ENCODE measurements at places on chromosomes 16 and 17.

GRCh38 chr16:24609740-24610415 is 70.5 kb downstream of the RBBP6 start:
- H3K27me3 ChIP-seq: no peaks in the 10 kb centered on the region
- no peak for DNase-seq
- H3K4me3 ChIP-seq: no peak overlapping the region
- H3K27ac ChIP-seq: no peak overlapping the region
- H3K4me1 ChIP-seq: no peaks in the 10 kb centered on the region

GRCh38 chr16:1762196-1762878 is 9.0 kb downstream of the NME3 start:
- H3K4me3 ChIP-seq: no peak overlapping the region
- DNase-seq: no peak
- no peak overlapping the region for H3K27ac ChIP-seq
- peaks cover 70% of the 10 kb centered on the region for H3K36me3 ChIP-seq

DNA sequence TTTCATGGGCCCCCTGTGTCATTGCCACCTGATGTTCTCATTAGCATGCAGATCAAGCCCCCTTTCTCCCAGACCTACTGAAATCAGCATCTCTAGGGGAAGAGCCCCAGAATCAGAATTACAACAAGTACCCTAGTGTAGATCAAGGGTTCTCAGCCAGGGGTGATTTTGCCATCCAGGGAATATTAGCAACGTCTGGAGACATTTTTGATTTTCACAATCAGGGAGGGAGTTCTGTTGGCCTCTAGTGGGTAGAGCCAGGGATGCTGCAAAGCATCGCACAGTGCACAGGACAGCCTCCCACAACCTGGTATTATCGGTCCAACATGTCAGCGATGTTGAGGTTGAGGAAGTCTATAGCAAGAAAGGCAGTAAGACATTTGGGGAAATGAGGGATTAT is 7.3 kb downstream of the AMZ2 start:
- DNase-seq: no peak
- H3K27me3 ChIP-seq: no peaks in the 10 kb centered on the region

- no peaks in the 10 kb centered on the region for H3K36me3 ChIP-seq
- H3K4me1 ChIP-seq: no peaks in the 10 kb centered on the region
- no peak overlapping the region for H3K4me3 ChIP-seq
- H3K27me3 ChIP-seq: no peaks in the 10 kb centered on the region
- no peak for DNase-seq
These were observed 530.6 kb downstream of the WWOX start for GRCh38 chr16:78630102-78630501.

DNA sequence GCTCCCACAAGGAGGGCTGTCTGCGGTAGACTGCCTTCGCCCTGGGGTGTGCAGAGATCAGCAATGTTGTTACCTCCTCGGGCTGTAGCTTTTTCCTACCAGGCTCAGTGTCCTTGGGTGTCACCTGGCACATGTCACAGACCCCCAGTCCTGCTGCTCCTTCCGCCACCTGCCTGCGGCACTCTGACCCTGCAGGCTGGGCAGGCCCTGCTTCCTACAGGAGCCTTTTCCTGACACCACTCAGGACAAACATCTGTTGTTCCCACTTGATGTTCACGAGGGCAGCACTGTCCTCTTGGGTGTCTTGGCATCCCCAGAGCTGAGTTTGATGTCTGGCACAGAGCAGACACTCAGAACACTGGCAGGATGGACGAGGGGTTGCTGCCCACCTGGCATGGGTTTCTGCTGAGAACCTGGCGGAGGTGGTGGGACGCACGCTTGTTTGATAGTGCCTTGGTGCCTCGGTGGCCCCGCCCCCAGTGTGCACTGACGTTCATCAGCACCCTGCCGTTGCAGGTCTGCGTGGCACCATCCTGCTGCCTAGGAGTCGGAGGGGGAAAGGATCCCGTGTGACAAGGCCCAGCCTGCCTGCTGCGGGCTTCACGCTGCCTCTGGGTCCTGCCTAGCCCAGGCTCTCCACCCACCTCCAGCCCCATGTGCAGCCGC is 26.7 kb upstream of the NUDT16L1 start:
- peaks cover 30% of the 10 kb centered on the region for H3K4me1 ChIP-seq
- H3K27me3 ChIP-seq: no peaks in the 10 kb centered on the region
- no peak for DNase-seq
- H3K27ac ChIP-seq: no peak overlapping the region
- H3K36me3 ChIP-seq: peaks cover 53% of the 10 kb centered on the region
- H3K4me3 ChIP-seq: no peak overlapping the region

DNA sequence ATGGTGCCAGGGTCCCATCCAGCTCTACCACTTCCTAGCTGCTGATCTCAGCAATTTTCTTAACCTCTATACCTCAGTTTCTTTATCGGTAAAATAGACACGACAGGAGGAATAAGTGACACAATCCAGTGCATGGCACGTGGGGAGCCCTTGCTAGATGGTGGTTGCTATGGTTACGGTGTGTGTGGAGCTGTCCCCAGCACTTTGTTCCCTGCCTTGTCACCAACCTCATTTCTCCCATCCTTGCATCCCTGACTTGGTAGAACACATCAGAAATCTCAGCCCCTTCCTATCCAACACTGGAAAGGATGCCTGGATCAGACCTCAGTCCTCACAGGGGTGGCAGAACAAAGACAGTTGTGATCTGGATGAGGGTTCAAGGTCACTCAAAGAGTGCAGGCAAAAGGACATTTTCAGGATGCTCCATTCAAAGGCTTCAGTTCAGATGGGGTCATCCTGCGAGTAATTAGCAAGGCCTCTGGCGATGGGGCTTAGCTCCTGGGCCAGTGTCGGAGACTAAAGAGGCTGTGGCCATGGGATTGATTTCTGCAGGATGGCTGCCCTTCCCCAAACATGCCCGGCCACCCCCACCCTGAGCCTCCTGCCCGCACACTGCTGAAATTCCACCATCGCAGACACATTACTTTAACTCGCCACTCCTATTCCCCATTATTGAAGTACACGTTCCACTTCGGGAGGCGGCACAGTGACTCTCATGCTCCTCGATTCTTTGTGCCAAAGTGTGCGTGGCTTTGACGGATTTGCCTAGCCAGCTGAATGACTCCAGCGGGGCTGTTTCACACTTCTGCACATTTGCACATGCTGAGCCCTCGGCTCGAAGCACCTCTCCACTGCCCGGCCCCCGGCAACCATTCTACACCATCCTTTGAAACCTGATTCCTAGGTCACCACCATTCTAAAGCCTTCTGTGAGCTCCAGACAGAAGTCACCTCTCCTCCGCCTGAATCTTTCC is 40.3 kb downstream of the WNT3 start:
- DNase-seq: no peak
- H3K36me3 ChIP-seq: no peaks in the 10 kb centered on the region
- H3K27ac ChIP-seq: no peak overlapping the region
- peaks cover 18% of the 10 kb centered on the region for H3K27me3 ChIP-seq
- H3K4me3 ChIP-seq: no peak overlapping the region

DNA sequence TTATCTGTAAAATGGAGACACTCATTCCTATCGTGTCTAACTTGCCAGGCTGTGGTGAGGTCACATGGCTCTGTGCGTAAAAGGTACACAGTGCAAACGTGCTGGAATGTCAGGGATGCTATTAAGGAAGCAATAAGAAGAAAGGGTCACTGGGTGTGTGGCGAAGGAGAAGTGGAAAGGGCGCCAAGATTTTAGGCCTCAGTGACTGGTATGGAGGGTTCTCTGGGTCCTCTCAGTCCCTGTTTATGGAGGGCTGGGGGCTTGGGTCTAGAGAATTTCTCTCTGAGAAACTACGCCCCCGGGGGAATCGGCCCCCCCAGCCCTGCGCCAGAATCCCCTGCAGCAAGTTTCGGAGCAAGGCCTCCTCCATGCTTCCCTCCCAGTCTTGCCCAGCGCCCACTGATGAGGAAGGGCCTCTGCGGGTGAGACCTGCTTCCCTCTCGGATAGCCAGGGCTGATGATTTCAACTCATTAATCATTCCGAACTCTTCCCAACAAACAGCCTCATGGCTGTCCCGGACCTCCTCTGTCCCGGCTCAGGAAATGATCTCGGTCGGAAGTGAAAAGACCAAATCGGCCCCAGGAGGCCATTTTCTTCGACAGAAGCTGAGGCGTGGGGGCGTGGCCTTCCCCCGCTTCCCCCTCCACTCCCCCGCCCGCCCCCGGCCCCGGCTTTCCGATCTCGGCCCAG is 1.2 kb upstream of the HEXIM1 start:
- H3K27me3 ChIP-seq: no peaks in the 10 kb centered on the region
- peaks cover 53% of the 10 kb centered on the region for H3K4me1 ChIP-seq
- no peak for DNase-seq

DNA sequence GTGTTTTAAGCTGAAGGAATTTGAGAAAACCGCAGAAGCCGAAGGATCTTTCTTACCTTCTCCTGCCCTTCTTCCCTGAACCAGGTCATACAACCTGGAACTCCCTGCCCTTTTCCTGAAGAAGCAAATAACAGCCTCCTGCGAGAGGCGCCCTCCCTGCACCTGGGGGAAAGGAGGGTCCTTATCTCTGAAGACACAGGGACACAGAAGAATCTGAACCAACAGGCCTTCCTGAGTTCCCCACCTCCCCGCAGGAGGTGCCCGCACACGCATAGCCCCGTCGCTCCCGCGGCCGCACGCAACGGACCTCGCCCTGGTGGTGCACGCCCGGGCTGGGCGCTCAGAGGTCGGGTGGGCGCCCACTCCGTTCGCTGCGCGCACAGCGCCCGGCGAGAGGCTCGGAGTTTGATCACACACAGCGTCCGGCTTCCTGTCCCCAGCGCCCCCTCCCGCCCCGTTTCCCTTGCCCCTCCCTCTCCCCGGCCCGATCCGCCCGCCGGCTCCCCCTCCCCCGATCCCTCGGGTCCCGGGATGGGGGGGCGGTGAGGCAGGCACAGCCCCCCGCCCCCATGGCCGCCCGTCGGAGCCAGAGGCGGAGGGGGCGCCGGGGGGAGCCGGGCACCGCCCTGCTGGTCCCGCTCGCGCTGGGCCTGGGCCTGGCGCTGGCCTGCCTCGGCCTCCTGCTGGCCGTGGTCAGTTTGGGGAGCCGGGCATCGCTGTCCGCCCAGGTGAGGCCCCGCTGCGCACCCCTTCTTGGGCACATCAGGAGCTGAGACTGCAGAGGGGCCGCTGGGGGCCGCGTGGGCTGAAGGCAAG is at the start of gene TNFSF12:
Gene TNFSF12, plus strand, starts transcription at position 474 of the 816 bp plus-strand sequence. Its CDS starts 96 bp downstream, at position 570.
- peaks cover 3% of the 10 kb centered on the region for H3K27me3 ChIP-seq
- no peak for DNase-seq
- peak within 1 kb of the TSS; percentile 52 for H3K4me3 ChIP-seq
- peaks cover 22% of the 10 kb centered on the region for H3K4me1 ChIP-seq
- peak within 1 kb of the TSS; percentile 47 for H3K27ac ChIP-seq
- no peaks in the 10 kb centered on the region for H3K36me3 ChIP-seq

DNA sequence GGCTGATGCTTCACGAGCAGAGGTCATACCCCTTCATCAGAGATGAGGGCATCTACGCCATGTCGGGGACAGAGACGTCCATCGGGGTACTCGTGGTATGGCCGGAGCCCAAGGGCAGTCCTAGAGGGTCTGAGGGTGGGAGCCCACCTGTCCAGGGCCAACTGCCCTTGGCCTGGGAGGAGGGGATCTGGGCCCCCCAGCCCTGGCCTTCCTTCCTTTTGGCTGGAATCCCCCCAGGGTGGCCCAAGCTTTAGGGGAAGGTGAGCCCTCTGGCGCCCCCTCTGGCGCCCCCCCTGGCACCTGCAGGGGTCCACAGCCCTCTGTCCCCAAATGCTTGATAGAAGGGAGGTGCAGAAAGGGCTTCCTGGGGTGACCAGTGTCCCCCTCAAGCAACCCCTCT is 69.3 kb downstream of the SCNN1B start:
- no peaks in the 10 kb centered on the region for H3K36me3 ChIP-seq
- H3K4me1 ChIP-seq: no peaks in the 10 kb centered on the region
- H3K27me3 ChIP-seq: no peaks in the 10 kb centered on the region
- no peak for DNase-seq
- no peak overlapping the region for H3K27ac ChIP-seq

DNA sequence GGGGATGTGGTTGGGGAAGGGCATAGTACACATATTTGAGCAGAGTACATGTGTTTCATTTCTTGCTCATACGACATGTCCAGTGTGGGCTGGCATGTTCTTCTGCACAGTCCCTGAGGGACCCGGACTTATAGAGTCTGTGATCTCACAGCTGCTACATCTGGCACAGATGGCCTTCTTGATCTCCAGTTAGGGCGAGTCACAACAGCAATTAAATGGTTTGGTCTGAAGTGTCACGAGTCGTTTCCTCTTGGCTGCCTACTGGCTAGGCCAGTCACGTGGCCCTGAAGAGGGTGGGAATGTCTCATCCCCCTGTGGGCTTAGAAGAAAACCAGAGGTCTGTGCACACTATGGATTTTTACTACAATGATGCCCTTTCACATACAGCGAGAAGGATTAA is 443.6 kb downstream of the WWOX start:
- H3K27me3 ChIP-seq: no peaks in the 10 kb centered on the region
- H3K27ac ChIP-seq: no peak overlapping the region
- no peak for DNase-seq
- H3K4me3 ChIP-seq: no peak overlapping the region

- H3K27ac ChIP-seq: no peak overlapping the region
- no peaks in the 10 kb centered on the region for H3K4me1 ChIP-seq
- H3K36me3 ChIP-seq: no peaks in the 10 kb centered on the region
- no peak overlapping the region for H3K4me3 ChIP-seq
- no peak for DNase-seq
These were observed 235.7 kb downstream of the PMP22 start for GRCh38 chr17:15029469-15029868.

DNA sequence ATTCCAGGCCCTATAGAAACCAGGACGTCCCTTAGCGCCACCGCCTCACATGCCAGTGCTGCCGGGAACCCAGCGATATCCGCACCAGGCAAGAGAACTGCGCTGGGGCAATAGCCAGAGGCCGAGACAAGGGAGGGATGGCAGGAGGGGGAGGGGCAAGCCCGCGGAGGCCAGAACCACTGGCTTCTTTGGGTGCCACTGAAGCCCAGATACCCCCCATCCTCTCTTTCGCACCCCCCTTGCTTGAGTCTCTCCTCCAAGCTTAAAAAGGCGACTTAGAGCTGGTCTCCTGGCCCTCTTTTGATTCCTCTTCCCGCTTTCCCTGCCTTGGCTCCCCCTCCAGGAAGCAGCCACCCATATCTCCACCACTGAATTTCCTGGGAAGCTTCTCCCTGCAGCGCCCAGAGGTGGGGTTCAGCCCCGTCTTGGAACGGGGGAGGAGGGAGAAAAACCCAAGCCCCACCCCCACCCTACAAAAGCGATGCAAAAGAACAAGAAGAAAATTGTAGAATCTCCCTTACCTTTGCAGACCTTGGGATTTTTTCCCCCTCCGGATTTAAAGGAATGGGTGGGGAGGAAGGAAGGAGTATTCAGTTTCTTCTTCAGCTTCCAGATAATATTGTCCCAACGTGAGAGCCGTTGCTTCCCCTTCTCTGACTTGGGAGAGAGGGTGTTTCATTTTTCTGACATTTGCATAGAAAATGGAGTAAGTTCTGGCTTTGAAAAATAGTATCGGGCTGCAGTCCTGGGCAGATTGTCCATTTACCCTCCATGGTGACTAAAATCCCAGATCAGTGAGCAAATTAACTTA is 622 bp downstream of the HOXB6 start:
- no peaks in the 10 kb centered on the region for H3K36me3 ChIP-seq
- peaks cover 100% of the 10 kb centered on the region for H3K27me3 ChIP-seq
- peaks cover 2% of the 10 kb centered on the region for H3K4me1 ChIP-seq
- no peak overlapping the region for H3K4me3 ChIP-seq

GRCh38 chr17:48663134-48663924 is 37.2 kb upstream of the HOXB9 start:
- H3K36me3 ChIP-seq: no peaks in the 10 kb centered on the region
- H3K27me3 ChIP-seq: peaks cover 20% of the 10 kb centered on the region
- H3K4me1 ChIP-seq: no peaks in the 10 kb centered on the region
- no peak for DNase-seq
- no peak overlapping the region for H3K4me3 ChIP-seq

GRCh38 chr17:72996791-72997190 is 95.7 kb downstream of the SLC39A11 start:
- H3K4me3 ChIP-seq: no peak overlapping the region
- H3K27me3 ChIP-seq: no peaks in the 10 kb centered on the region
- no peak overlapping the region for H3K27ac ChIP-seq
- no peak for DNase-seq
- no peaks in the 10 kb centered on the region for H3K4me1 ChIP-seq
